ENCODE measurements at places on chromosomes 16 and 17.

GRCh38 chr16:70694868-70695218 lies 9.0 kb upstream of the MTSS2 start:
- DNase-seq: no peak

DNA sequence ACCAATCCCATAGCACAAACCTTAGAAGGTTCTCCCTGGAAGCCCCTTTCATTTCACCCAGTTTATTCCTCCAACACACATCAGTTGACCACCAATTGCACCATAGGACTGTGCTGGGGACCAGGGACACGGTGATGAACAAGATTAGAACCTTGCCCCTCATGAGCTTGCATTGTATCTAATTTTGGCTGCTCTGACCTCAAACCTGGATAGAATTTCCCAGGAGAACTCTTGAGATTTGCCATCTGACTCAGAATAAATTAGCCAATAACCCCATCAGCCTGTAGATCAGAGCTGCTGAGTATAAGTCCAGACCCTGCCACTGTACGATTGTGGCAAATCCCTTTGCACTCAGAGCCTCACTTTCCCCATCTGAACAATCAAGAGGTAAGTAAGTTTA lies 52.1 kb downstream of the CDH11 start:
- DNase-seq: no peak

DNA sequence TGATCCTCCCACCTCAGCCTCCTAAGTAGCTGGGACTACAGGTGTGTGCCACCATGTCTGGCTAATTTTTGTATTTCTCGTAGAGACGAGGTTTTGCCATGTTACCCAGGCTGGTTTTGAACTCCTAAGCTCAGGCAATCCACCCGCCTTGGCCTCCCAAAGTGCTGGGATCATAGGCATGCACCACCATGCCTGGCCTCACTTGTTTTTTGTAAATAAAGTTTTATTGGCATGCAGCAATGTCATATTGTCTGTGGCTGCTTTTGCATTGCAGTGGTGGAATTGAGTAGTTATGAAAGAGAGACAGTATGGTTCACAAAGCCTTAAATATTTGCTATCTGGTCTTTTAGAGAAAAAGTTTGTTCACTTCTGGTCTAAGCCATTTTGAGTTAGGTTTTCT lies 124.7 kb downstream of the PRKCA start:
- DNase-seq: no peak

DNA sequence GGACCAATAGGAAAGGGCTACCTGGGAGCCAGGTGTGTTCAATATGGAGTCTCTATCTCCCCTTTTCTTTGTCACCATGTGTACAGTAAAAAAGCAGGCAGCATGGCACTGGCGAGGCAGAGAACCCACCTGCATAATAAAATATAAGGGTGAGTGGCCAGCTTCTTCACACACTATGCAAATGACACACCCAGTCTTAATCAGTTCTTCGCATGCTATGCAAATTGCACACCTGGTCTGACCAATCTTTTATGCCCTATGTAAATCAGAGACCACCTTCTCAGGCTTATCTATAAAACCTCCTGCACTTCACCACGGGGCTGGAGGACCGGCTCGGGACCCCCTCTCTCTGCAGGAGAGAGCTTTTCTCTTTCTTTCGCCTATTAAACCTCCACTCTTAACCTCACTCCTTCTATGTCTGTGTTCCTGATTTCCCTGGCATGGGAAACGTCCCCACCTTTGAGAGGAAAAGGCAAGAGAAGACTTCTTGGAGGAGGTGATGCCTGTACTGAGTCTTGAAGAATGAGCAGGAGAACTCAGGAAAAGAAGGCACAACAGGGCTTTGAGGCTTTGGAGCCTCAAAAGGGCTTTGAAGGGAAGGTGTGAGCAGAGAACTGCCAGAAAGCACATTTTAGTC lies 502.1 kb downstream of the GRIN2A start:
- DNase-seq: no peak

DNA sequence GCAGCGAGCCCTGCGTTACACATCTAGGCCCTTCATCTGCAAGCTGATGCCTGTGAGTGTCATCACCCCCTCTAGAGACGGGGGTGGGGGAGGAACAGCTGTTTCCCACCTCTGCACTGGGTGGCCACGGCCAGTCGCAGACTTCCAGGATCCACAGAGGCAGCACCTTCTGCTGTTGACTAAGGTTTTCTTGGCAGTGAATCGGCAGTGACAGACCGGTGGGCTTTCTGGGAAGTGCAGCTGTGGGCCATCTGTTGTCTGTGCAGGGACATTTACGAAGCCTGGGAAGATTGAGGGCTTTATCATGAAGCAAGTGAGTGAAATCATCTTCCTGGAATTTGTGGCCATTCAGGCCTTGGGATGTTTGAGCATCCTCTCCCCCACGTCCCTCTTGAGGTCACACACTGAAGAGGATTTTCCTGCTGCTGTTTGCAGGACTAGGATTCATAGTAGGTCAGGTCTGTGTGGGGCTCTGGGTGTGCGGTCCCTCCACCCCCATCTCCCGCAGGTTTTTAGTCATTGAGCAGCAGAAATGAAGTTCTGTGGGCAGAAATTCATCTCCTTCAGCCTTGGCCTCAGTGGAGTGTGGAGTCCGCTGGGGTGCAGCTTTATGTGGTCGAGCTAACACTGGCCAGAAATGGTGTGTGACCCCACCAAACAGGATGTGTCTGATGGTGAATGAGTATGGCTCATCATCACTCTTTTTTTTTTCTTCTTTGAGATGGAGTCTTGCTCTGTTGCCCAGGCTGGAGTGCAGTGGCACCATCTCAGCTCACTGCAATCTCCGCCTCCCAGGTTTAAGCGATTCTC lies 12.0 kb downstream of the PGS1 start:
- DNase-seq: no peak

DNA sequence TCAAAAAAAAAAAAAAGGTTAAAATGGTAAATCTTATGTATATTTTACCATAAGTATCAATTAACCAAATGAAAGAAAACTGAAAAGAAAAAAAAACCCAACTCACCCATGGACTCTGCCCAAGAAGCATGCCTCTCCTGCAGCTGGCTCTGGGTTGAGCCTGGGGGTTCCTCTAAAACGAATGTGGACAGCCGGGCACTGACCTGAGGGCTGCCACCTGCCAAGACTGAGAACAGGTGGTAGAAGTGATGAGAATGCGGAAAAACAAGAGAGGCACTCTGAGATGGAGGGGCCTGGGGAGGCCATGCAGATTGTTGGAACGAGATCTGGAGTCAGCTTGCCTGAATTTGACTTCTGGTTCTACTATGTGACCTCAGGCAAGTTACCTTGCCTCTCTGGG lies 85.5 kb upstream of the MSI2 start:
- no peak for DNase-seq

DNA sequence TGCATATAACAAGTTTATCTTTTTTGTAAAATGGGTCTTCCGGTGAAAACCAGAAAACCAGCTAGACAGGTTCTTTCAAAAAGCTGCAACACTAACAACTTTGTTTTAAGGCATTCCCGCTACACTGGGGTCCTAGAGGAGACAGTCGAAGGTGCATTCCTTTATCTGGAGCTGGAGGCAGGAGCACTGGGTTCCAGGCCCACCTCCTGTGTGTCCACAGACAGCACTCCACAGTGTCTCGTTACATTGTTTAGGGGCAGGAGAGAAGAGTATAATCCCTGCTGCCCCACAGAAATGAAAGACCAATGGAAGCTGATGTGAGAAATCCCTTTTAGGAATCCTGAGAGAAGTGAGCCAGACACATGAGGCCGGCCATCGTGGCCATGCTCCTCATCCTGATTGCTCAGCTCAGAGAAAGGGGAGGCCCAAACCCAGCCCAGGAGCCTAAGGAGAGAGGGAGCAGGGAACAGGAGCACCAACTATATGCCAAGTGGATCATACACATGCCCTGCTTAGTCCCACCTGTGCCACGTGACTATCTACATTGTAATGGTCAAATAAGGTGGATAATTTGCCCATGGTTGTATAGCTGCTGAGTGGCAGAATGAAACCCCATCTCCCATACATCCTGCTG lies 59.5 kb downstream of the CCDC182 start:
- DNase-seq: no peak

GRCh38 chr17:46818929-46819859 lies 702 bp upstream of the WNT3 start:
- DNase-seq: no peak

DNA sequence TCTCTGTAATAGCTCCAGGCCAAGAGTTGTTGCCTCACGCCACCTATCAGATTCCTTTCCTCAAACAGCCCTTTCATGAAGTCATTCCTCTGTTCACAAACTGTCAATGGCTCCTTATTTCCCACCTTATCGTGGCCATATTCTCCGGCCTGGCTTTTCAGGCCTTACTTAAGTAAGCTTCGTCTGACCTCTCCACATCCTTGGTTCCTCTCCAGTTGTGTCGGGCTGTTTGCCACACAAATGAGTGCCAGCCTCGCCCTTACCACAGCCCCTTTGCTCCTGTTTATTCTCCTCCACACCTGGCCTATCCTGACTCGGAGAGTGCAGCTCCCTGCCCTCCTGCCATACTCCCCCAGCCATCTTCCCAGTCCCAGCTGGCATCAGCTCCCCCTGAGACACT lies 2.0 kb downstream of the TP53I13 start:
- DNase-seq: no peak

- DNase-seq: no peak
Observed at GRCh38 chr17:80262775-80263244, 2.2 kb downstream of the RNF213 start.

- no peak for DNase-seq
Observed at GRCh38 chr17:62950067-62950466, 16.0 kb upstream of the TANC2 start.

- no peak for DNase-seq
Observed at GRCh38 chr17:4180791-4181190, 37.8 kb downstream of the CYB5D2 start.

DNA sequence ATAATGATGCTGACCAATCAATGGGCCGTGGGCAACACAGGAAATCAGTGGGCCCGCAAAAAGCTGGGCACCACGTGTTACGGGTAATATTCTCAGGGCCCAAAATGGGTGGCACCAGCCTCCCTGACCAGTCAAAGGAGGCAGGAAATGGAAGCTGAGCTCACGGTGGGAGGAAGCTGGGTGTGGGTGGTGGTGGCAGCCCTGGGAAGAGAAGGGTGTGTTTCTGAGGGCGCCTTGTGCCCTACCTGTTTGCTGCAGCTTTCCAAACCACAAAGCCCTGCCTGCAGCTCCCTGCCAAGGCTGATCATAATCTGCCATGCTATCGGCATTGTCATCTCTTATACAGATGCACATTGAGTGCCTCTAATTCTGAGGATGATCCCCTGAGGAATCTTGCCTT lies 457.9 kb downstream of the SLC39A11 start:
- no peak for DNase-seq

DNA sequence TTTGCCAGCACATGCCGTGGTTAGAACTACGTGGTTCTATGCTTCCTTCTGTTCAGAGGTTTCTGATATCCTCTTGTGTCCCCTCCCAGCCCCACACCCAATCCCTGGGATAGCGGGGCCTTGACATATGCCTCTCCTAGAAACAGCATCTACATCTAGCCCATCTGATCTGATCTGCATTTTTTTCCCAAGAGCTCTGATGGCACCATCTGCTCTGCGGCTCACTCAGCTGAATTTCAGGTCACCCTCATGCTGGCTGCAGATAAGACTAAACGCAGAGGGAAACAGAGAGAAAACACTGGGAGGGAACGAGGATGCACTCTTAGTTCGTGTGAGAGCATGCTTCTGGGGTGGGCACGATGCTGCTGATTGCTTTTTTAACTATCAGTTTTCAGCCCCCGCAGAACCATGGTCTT lies 10.7 kb downstream of the WIPI1 start:
- no peak for DNase-seq

GRCh38 chr17:19753051-19753509 lies 5.0 kb upstream of the ALDH3A1 start:
- DNase-seq: no peak

DNA sequence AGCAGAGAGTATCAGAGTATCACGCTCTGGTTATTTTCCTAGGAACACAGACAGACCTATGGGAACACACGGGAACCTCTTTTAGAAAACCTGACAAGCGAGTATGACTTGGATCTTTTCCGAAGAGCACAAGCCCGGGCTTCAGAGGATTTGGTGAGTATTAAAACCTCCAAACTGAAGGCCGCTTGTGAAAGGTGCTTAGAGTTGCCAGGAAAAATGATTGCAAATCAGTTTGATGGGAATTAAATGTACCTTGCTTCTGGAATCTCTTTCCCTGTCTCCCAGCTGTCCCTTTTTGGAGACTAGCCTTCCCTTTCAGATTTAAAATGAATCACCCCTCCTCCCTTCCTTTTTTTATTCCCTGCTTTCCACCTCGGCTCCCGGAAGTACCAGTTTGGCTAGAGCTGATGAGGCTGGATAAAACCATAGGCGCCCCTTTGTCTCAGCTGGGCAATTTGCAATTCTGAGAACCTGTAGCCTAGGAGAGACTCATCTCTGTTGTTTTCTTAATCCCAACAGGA lies 27.3 kb downstream of the KAT7 start:
- no peak for DNase-seq

- DNase-seq: no peak
Observed at GRCh38 chr17:4023220-4023619, 59.0 kb upstream of the ATP2A3 start.

DNA sequence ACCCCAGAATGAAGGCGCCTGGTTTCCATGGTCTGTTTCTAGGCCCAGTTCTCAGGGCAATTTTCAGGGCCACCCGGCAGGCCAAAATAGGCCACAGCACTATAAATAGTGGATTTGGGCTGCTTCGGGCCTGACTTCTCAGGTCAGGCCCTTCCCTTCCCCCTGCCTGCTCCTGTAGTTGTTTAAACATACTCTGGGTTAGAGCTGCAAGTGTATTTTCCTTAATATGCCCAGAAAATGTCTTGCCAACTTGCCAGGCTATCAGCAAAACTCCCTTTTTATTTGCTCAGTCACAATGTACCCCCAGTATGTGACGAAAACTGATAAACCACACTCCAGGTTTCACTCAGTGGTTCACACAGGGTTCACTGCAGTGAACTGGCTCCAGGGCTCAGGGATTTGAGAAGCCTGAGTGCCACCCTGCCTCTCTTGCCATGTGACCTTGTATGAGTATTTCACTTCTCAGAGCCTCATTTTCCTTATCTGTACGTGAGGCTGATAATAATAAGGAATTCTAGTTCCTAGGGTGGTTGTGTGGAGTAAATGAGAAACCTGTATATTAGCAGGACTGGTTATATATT lies 76.5 kb downstream of the GPRC5B start:
- DNase-seq: no peak

- no peak for DNase-seq
Observed at GRCh38 chr16:47734081-47734857, 273.1 kb downstream of the PHKB start.

GRCh38 chr17:38571833-38572668 lies 33.7 kb downstream of the SRCIN1 start:
- DNase-seq: no peak

DNA sequence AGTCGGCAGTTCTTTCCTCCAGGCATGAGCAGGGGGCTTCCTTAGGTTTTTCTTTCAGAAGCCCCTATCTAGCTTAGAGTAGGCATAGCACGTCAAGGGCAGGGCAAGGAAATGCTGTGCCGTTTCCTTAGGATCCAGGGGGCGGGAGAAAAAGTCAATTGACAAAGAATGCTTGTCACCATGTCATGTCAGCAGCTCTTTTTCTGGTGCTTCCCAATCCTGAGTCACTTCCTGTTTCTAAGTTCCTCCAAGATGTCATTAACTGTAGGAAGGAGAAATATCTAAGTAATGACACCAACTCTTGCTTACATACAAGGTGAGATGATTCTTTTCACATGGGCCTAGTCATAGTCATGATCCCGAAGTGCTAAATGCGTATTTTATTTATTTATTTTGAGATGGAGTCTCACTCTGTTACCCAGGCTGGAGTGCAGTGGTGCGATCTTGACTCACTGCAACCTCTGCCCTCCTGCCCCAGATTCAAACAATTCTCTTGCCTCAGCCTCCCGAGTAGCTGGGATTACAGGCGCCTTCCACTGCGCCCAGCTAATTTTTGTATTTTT lies 35.2 kb downstream of the GJC1 start:
- DNase-seq: no peak

GRCh38 chr17:82400206-82400605 lies 17.9 kb upstream of the HEXD start:
- DNase-seq: no peak
